Stimulated activated CD4-positive, alpha-beta T cell treated with anti-CD3 and anti-CD28 coated beads, Interleukin-15, amount 100 ng/mL, for 1 hour (primary cell): ENCODE measurements at places on chromosomes 3 and 15.

GRCh38 chr15:62612771-62613170 lies 429.8 kb upstream of the TPM1 start:
- no peak for DNase-seq

DNA sequence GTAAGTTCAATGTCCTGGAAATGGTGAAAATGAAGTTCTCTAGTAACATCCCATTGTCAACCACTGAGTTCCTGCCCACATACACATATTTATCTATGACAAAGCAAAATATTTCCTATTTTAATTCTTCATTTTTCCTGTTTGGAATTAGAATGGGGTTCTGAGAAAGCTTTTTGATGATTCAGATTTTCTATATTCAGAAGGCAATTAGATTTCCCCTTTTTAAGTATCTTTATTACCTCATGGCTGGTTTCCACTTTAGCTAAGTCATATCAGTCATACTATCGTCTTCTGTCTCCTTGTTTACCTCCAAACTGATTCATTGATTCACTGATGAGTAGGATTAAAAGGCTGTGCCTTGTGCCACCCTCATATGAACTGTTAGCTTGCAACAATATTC lies 17.9 kb downstream of the ETFA start:
- no peak for DNase-seq

- no peak for DNase-seq
Measured at GRCh38 chr3:175179055-175179454, 319.9 kb downstream of the NAALADL2 start.

- DNase-seq = no peak
Measured at GRCh38 chr15:65963911-65964482, 94.7 kb downstream of the RAB11A start.

- no peak for DNase-seq
Measured at GRCh38 chr15:56693761-56694160, 39.5 kb downstream of the ZNF280D start.

DNA sequence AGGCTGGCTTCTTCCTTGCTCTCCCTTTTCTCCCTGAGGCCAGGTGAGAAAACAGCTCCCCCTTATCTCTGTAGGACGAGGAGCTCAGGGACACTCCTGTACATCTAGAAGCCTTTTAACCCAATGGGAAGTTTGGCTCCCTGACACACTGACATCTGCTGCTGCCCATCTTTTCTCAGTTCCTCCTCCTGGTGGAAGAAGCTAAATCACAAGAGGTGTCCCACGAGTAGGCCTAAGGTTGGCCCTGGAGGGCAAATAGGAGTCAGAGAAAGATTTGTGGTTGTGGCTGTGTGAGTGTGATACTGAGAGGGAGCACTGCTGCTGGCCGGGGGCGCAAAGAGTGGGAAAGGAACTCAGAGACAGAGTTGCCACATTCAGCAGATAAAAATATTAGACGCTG lies 49.5 kb downstream of the ARHGAP31 start:
- no peak for DNase-seq

DNA sequence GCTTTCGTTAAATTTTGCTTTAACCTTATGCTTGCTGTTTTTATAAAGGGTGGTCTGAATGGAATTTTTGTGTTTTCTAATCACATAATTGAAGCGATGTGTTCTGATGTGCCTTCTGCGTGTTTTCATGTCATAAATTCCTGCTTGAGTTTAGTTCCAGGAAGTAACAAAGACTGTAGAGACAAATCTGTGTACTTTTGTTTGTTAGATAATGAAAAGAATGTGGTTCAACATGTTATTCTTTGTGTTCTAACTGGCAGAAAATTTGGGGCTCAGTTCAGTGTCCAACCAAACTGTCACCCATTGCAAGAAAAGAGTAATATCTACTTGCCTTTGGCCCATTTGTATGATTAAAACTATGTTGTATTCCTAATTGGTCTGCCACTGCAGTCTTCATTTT lies 324.0 kb downstream of the DIPK2A start:
- DNase-seq = no peak

DNA sequence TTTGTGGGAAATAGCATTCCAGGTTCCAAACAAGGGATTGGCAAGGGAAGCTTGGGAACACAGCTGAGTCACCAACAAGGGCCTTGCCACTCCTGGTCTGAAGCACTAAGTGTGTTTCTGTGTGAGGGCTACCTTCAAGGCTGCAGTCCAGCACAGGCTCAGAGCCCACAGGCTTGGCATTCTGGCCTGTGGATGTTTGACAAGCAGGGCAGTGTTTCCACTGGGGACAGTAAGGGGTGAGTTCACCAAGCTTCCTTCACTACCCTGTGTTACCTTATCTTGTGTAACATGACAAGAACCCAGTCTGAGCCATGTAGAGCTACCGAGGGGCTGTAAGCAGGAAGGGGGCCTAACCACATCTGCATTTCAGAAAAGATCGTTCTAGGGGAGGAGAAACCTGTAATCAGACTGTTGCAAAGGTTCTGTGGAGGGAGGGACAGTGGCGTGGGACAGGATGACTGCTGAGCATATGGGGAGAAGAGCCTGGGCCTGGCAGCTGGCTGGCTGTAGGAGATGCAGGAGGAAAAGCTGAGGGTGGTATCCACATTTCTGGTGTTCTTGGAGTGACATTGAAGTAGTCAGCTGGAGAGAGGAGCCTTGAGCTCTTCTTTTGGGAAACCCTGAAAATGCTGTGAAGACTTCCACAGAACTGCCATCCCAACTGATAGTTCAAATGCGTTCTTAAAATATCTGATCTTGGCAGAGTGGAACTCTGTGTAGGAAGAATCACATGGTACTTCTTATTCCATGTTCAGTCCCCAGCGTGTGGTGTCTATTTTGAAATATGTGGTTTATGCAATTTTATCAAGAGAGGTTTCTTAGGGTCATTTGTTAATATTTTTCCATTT lies 61.3 kb downstream of the CTDSPL start:
- DNase-seq = no peak

DNA sequence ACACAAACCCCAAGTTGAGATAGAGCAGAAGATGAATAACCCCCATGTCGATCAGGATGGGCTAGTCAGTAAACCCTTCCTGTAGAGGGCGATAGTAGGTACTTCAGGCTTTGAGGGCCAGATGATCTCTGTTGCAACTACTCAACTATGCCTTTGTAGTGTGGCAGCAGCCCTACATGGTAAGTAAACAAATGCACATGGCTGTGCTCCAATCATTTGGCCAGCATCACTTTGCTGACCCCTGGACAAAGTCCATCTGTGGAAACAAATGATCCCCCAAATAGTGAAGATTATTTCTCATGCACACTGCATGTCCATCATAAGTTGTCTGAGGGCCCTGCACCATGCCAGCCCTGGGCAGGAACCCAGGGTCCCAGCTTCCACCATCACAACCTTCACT lies 402.2 kb upstream of the PROK2 start:
- no peak for DNase-seq

GRCh38 chr3:11240496-11240895 lies 31.7 kb upstream of the ATG7 start:
- DNase-seq = no peak
